HFF-Myc (cell line): ENCODE measurements at places on chromosomes 12 and 14.

DNA sequence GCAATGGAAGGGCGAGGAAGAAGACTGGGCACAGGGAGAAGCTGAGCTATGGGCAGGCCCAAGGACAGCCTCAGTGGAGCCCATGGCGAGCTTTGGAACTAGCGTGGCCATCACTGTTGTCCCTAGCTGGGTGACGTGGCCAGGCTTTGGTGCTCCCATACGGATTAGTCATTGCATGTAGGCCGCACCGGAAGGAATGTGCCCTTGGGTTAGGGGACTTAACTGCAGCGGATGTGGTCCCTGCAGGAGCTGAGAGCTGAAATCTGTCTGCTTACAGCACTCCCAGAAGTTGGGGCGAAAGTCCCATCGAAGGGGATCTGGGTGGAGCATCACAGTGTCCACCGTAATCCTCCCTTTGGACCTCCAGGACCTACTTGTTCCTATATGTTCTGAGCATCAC lies 133.7 kb downstream of the PAPOLA start:
- DNase-seq = no peak

DNA sequence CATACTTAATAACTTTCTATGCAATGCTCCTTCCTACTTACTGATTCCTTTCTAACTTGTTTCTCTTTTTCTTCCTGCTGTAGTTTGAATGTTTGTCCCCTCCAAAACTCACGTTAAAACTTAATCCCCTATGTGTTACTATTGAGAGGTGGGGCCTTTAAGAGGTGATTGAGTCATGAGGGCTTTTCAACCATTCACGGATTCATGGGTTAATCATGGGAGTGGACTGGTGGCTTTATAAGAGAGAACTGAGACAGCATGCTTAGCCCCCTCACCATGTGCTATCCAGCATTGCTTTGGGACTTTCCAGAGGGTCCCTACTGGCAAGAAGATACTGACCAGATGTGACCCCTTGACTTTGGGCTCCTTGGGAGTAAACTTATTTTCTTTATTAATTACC lies 66.0 kb upstream of the TRIM9 start:
- DNase-seq = no peak

- no peak for DNase-seq
These were observed 7.1 kb downstream of the NUAK1 start for GRCh38 chr12:106131676-106132075.

DNA sequence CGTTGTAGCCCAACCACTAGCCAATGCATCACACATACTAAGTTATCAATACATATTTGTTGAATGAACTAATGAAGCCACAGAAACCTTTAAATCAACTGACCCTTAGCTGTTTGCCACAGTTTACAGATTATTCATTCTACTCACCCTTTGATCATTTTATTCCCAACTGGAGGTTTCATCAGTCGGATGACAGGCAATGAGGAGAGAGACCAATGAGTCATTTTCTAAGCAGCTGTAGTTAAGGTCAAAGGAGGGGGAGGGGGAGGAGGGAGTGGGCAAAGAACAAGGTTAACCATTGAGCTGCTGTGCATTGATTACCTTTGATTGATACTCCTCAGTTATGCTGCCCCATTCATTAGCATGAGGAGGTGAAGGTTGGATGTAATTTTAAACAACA lies 469.5 kb downstream of the VRK1 start:
- no peak for DNase-seq

GRCh38 chr14:82091097-82091496 lies 557.4 kb upstream of the SEL1L start:
- no peak for DNase-seq

- no peak for DNase-seq
These were observed 1.2 kb downstream of the PTGER2 start for GRCh38 chr14:52315355-52315718.

DNA sequence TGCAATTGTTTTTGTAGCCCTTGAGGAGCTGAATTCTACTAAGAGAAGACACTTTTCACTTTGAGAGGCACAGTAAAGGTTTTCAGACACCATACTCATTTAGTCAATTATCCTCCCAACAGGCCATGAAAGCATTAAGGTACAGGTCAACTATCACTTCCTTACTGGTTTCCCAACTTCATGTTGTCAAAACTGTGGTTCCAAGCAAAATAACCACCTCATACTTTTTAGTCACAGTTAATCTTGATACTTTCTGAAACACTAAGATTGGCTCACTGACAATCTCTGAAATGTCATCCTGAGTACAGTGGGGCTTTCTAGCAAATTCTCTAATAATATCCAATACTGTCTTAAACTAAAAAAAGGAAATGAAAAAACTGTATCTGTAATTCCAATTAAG lies 71.7 kb downstream of the SLC2A13 start:
- DNase-seq = no peak
